ENCODE measurements at places on chromosomes 7 and 10.

DNA sequence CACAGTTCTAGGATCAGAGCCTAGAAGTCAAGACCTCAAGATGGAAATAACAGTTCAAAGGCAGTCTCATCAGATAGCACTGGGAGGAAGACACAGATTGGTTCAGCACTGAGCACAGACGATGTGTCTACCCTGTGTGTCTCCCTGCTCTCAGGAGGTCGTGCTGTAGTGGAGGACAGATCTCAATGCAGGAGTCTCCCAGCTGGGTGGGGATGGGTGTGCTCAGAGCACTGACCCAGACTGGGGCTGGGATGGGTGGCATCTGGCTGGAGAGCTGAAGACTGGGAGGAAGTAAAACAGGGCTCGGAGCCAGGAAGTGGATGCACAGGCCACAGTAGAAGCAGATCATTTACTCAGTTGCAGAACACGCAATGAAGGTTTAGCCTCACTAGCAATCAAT, 69.5 kb upstream of the GDF10 start:
- no peak for DNase-seq

GRCh38 chr7:44549457-44549856, 8.3 kb upstream of the NPC1L1 start:
- no peak for DNase-seq

DNA sequence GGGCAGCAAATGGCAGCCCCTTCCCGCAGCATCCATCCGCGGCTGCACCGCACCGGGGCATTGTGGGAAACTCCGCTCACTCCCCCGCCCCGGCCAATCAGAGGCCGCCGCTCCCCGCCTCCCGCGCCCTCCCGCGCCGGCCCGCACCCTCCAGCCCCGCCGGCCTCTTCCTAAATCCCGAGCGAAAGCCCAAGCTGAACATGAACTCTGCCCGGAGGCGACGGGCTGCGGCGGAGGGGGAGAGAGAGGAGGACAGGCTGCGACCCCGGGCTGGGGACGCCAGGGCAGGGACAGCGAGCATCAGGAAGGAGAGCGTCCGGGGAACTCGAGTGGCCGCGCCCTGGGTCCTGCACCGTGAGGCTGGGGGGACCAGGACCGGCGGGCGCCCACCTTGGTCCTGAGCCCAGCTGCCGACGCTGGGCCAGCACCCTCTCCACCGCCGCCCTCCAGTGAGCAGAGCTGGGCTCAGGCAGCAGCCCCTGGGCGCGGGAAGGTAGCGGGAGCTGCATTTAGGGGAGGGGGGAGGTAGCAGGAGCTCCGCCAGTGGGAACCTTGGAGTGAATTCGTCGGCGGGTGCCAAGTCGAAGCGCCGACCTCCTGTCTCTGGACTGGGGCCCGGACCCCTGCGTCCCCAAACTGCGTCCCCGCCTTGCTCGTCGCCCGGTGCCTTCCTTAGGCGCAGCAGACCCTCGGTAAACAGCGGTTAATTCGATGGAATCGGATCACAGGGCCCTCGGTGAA, at the start of gene DGKI:
Gene DGKI, minus strand, starts transcription at position 148 of the 741 bp plus-strand sequence.
- no peak for DNase-seq

DNA sequence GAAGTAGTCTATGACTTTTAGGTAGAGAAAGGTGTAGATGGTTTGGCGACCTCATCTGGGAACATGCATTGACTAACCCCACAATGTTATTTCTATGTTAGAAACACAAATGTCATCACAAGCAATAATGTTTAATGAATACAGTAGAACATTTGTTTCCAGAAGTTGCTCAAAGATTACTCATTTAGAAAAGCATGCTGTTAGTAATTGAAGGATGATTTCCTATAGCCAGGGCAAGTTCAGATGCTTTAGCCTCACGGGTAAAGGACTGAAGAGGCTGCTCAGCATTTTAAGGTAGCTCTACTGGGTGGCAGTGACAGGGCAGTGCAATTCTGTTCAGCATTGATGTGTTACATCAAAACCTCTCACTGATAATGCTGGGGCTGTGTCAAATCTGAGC, 199.3 kb upstream of the FZD1 start:
- no peak for DNase-seq

- peak; percentile 19 for DNase-seq
Observed at GRCh38 chr10:31759124-31759798, 169.4 kb downstream of the ARHGAP12 start.

GRCh38 chr7:113464096-113464855, 345.9 kb upstream of the SMIM30 start:
- DNase-seq: no peak

- DNase-seq: no peak
Observed at GRCh38 chr7:55066524-55066923, 47.7 kb downstream of the EGFR start.

GRCh38 chr7:115009736-115010440, 88.0 kb downstream of the MDFIC start:
- DNase-seq: no peak

All from activated T-helper 1 cell treated with Interleukin-2 at 50 U/mL for 16 hours (primary cell).